ENCODE measurements at places on chromosomes 1 and 21. TPM values are rescaled to one million over a fixed set of nuclear protein-coding genes. Genes with fewer than 3 reads are reported as not detected.

Gene ARHGAP29
- 15.4 TPM for total RNA-seq

Gene SPRR2F
- not detected for total RNA-seq

Gene NOS1AP
- total RNA-seq: 0.39 TPM

Gene MAP10
- 0.92 TPM for total RNA-seq

Gene DDX59
- total RNA-seq: 13.7 TPM

Gene ADGRL4
- total RNA-seq: not detected

Gene CCDC24
- total RNA-seq: 8.9 TPM

Gene WDR64
- total RNA-seq: not detected

Gene SPOCD1
- total RNA-seq: 3.8 TPM

Gene TEX38
- total RNA-seq: not detected

Gene TBX19
- 0.78 TPM for total RNA-seq

Gene CFHR3
- 0.32 TPM for total RNA-seq

Gene OLFM3
- total RNA-seq: not detected

Gene CDA
- 35.1 TPM for total RNA-seq

Gene THEM5
- total RNA-seq: not detected

Gene SLFNL1
- total RNA-seq: not detected

Gene IRF6
- total RNA-seq: 0.05 TPM

Gene LRRC38
- total RNA-seq: not detected

Gene HAO2
- not detected for total RNA-seq

Gene KCNJ10
- not detected for total RNA-seq

Gene SLC1A7
- not detected for total RNA-seq

Gene ZSWIM5
- 0.53 TPM for total RNA-seq

Gene ROR1
- total RNA-seq: 8.5 TPM

Gene TMEM269
- 0.08 TPM for total RNA-seq

Gene MFSD2A
- 4.3 TPM for total RNA-seq

Gene SPRR2A
- total RNA-seq: not detected

Gene HSD3B1
- not detected for total RNA-seq

Gene OR2L8
- total RNA-seq: not detected

Gene ZNF362
- 7.7 TPM for total RNA-seq

Gene SPRR1B
- total RNA-seq: not detected
